ENCODE measurements at places on chromosomes 16 and 17. TPM values are rescaled to one million over a fixed set of nuclear protein-coding genes. Genes with fewer than 3 reads are reported as not detected.
A peak's percentile ranks its signal among the peaks of the same experiment; 100 is the strongest.

DNA sequence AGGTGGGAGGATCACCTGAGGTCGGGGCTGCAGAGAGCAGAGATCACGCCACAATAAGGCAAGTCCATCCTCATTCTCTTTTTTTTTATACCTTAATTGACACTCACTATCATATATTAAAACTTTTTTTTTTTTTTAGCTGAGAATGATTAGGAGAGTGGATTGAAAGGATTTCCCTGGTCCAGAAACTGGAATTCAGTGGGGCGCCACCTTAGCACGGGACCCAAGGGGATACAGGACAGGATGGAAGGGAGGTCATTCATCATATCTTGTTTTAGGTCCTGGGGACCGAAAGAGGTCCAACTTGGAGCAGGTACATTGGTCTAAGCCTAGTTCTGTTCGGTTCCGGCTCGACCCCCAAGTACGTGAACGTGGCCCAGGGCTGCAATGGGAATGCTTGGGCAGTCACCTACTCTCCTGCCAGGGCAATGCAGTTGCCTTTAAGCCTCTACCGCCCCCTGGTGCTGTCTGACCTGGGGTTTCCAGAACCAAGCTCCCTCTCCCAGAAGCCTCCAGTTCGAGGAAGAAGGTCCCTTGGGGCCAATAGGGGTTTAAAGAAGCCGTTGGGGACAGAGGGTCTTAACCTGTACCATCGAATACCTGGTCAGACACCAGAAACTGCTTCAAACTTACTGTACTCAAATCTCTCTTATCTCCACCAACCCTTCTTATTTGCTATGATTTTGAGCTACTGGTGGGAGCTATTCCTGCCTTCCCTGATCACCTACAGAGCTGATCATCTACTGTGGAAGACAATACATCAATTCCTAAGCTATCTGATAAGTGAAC lies 19.9 kb upstream of the GPATCH8 start:
- no peak for DNase-seq

GRCh38 chr17:67679721-67680120 lies 38.0 kb upstream of the NOL11 start:
- DNase-seq = no peak

- no peak for DNase-seq
Observed at GRCh38 chr17:9612006-9612405, 33.3 kb upstream of the USP43 start.

DNA sequence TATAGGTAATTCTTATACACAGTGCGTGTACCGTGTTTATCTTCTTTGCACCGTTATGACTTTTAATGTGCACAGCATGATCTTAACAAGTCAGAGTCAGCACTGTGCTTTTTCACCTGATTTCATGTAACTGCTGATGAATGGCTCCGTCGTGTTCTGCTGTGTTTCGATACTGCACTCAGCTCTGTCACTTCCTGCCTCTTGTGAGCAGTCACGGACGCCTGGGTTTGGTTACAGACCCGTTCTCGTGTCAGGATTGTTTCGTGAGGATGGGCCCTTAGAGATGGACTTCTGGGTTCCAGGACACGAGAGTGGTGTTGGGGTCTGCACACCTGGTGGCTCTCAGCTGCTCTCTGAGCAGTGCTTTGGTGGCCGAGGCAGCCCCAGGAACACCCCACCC lies 24.6 kb downstream of the TBCD start:
- no peak for DNase-seq

- peak; percentile 79 for DNase-seq
Observed at GRCh38 chr17:71919186-71919585, 201.6 kb upstream of the SOX9 start.

DNA sequence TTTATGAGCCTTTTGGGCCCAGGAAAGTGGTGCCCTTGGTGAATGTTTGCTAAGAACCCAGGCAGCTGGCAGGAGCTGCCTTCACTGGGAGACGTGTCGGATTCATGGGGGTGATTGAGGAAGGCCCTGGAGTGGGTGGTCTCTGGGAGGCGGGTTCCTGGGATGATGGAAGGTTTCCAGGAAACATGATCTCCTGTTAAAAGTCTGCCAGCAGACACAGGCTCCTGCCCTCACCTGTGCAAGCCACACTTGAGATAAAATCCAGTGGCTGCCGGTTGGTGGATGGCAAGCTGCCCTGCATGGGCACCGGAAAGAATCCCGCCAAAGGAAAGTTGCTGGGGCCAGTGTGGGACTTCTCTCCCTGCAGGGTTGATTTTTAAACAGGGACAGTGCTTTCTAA lies 189.0 kb upstream of the CIBAR2 start:
- DNase-seq = no peak

- no peak for DNase-seq
Observed at GRCh38 chr17:27276653-27277156, 17.2 kb upstream of the WSB1 start.

DNA sequence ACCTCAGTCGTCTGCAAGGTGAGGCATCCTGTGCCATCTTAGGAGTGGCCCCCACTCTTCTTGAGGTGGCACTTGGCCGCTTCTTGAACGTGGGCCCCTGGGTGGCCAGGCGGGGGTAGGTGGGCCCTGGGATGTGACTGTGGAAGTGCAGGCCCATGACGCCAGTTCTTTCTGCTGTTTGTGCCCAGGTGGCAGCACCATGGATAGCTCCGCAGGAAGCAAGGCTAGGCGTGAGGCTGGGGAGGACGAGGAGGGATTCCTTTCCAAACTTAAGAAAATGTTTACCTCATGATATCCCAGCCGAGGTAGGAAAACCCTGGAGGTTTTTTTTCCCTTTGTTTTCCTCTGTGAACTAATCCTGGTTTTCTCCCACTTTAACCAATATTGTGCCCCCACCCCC lies 19.8 kb downstream of the NMRAL1 start:
- DNase-seq = no peak

GRCh38 chr17:70365091-70365583 lies 195.8 kb downstream of the KCNJ2 start:
- DNase-seq = no peak

DNA sequence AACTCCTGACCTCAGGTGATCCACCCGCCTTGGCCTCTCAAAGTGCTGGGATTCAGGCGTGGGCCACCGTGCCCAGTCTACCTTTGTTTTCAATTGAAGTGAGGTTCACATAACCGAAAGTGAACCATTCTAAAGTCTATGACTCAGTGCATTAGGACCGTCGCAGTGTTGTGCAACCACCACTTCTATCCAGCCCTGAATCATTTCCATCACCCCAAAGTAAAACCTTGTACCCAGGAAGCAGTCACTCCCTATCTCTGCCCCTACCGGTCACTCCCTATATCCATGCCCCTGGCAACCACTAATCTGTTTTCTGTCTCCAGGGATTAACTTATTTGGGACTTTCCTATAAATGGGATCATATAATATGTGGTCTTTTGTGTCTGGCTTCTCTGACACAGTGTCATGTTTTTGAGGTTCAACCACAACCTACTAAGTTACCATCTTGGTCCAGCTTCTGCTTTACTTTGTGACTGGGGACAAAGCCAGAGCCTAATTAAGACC lies 28.3 kb upstream of the CDC42EP4 start:
- no peak for DNase-seq

DNA sequence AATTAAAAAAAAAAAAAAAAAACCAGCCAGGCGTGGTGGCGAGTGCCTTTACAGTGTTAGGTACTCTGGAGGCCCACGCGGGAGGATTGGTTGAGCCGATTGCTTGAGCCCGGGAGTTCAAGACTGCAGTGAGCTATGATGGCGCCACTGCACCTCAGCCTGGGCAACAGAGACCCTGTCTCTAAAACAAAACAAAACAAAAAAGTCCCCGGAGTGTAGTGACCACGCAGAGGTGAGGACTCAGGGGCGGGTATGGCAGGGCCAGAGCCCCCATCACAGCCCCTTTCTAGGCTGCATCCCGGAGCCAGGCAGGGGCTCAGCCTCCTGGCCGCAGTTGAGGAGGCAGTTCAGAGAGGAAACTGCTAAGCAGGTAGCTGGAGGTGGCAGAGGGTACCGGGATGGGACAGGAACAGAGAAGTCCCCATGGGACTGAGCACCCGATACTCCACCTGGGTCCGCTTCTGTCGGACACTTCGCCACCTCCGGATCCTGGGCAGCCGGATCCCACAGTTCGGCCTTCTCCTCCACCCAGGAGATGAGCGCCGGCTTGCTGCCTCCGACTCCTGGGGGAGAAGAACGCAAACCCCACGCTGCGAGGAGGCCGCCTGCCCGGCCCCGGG lies 800 bp downstream of the ZNF747 start:
- no peak for DNase-seq

DNA sequence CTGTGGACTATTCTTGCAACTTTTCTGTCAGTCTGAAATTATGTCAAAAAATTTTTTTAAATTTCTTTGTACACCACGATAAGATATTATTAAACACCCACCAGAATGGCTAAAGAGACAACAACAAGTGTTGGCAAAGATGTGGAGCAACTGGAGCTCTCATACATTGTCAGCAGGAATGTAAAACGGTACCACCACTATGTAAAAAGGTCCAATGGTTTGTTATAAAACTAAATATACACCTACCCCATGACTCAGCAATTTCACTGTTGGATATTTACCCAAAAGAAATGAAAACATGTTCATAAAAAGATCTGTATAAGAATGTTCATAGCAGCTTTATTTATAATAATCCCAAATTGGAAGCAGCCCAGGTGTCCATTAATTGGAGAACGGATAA lies 7.2 kb downstream of the KIAA0753 start:
- no peak for DNase-seq

The MYH8 gene
- total RNA-seq = 442 TPM

GRCh38 chr16:57991551-57992059 lies 8.9 kb downstream of the ZNF319 start:
- no peak for DNase-seq

DNA sequence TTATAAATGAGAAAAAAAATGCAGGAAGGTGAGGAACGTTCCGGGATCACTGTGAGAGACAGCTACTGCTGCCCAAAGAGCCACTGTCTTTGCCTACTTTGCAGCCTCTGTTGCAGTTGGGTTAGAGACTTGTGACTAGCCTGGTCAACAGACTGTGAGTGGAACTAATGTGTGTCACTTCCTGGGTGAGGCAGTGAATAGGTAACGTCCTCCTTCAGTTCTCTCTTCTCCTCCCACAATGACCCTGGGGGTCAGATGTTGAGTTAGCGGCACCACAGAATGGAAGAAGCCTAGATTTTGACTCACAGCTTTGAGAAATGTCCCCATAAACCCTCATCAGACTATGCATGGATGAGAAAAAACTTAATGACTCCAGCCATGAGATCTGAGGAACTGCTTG lies 5.2 kb downstream of the C16orf46 start:
- DNase-seq = no peak

- DNase-seq = peak; percentile 29
Observed at GRCh38 chr16:86306011-86306644, 204.2 kb upstream of the FOXF1 start.

DNA sequence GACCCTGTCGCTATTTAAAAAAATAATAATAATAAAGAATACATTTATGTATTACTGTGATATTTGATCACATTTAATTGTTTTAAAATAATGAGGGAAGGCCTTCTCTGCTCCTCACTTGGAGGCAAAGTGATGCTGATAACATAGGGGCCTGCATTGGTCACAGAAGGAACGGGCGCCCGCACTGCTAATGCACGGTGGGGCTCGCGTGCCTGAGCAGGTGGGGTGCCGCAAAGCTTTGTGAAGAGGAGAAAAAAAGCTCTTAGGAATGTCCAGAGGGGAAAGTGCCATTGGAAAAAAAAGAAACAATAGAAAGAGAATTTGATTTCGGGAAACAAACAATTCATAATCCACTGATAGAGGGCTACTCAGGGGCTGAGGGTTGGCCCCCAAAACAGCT lies 143.8 kb downstream of the ZNF423 start:
- DNase-seq = no peak

DNA sequence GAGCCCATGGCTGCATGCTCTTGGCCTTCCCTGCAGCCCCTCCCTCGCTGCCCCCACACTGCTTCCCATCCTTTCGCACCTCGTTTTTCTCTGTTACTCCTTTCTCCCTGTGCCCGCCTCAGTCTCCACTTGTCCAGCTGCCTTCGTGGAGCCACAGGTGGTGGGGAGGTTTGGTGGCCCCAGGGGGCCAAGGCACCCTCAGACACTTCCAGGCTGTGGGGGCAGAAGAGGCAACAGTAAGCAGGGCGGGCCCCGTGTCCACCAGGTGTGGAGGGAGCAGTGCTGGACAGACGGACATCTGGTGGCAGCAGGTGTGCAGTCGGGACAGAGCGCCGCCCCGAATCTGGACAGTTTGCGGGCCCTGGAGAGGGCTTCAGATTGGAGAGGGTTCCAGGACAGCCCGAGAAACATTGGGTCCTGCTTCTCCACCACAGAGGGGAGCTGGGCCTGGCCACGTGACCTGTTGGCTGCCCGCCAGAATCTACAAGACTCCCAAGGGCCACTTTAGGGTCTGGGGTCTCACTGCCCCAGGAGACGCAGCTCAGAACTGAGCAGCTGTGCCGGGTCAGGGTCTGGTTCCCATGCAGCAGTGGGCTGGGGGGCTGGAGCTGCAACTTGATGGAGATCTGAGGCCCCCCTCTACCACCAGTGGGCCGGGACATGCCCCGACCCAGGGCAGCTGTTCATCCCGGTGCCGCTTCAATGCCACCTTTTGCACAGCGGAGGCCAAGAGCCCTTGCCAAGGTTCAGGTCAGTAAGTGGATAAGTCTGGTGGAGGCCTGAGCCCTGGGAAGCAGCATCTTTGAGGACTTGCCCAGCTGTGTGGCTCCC lies 22.8 kb downstream of the BAHCC1 start:
- no peak for DNase-seq

DNA sequence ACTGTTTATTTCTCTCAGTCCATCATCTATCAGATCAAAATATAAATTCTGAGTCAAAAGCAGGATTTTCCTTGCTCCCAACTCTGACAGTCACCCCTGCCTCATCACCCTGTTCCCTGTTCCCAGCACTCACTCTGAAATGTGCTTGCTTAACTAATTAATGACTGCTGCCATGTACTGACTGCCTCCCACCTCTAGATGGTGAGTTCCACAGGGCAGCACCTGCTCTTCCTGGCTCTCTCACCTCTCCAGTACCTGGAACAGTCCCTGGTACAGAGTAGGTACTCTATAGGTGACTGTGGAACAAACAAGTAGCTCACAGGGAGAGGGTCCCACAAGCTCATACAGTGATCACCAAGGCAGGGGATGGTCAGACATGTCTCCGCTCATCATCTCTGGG lies 114.3 kb upstream of the C16orf82 start:
- no peak for DNase-seq

GRCh38 chr16:58222532-58223316 lies 24.8 kb upstream of the CSNK2A2 start:
- DNase-seq = no peak

DNA sequence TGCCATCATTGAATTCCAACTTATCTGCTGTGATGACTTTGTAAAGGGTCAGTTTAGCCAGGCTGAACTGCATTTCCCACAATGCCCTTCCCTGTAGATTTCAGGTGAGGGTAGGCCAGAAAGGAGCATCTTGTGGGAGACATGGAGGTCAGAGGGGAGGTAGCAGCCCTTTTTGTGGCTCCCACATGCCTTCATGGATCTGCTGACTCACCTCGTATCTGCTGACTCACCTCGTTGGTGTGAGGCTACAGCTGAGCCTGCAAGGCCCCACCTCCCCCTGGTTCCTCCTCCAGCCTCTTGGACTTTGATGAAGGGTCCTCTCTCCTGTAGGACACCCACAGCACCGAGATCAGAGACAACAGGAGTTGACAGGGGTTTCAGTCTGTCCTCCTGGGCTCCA lies 102.5 kb downstream of the SALL1 start:
- DNase-seq = no peak

The TP53TG3B gene
- total RNA-seq = not detected

GRCh38 chr17:47797797-47798196 lies 23.8 kb downstream of the OSBPL7 start:
- no peak for DNase-seq

GRCh38 chr17:48068491-48068961 lies 20.4 kb downstream of the NFE2L1 start:
- no peak for DNase-seq

The CDRT15 gene
- total RNA-seq = not detected

The CLEC19A gene
- not detected for total RNA-seq

All from skin of body (tissue), 3 donors.